ENCODE measurements at places on chromosomes 3 and 15.

GRCh38 chr3:126326629-126327028 lies 30.6 kb downstream of the KLF15 start:
- no peak for DNase-seq

DNA sequence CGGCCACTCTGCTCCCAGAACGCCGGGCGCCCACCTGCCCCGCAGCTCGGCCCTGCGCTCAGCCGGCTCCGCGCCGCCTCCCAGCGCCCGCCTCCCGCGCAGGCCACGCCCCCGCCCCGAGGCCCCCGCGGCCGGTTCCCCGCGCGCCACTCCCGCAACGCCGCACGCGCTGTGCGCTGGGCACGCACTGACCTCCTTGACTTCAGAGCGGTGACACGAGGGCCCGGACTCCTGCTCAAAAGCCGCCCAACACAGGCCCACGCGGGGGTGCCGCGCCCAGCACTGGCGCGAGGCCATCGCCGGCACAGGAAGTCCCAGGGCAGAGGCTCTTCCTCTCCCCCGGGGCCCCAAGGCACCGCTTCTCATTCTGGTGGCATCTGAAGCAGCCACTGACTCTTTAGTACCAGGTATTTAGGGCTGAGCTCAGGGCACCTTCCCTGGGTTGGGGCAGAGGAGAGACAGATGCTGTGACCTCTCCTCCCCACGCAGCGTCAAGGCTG lies 12.4 kb downstream of the TNK2 start:
- DNase-seq = peak; percentile 47

GRCh38 chr3:129985113-129985512 lies 10.6 kb downstream of the TRH start:
- DNase-seq = no peak

- no peak for DNase-seq
Observed at GRCh38 chr15:27084844-27085243, 113.9 kb downstream of the GABRG3 start.

DNA sequence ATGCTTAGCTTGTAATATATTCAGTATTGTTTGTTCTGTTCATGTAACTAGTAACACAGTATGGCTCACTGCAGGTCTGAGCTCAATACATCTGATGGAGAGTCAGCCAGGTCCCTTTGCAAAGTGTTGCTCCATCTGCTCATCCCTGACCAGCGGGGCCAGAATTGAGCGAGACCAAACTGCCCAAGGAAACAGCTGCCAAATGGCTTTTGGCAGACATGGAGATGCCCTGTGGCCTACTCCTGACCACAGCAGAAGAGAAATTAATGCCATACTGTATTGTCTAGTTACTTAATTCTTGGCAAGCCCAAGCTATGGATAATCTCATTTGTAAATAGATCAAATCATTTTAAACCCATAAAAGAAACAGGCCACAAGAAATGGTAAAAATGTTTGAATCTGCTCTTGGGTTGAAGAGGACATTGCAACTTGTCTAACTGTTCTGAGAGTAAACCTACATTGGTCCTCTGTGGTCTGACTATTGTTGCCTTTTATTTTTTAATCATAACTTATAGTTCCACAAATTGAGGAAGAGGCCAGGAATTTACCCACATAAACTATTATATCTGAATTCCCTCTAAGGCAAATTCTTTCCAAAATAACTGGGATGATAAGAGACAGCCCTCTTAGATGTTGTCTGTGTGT lies 209.5 kb downstream of the EBLN2 start:
- DNase-seq = no peak

DNA sequence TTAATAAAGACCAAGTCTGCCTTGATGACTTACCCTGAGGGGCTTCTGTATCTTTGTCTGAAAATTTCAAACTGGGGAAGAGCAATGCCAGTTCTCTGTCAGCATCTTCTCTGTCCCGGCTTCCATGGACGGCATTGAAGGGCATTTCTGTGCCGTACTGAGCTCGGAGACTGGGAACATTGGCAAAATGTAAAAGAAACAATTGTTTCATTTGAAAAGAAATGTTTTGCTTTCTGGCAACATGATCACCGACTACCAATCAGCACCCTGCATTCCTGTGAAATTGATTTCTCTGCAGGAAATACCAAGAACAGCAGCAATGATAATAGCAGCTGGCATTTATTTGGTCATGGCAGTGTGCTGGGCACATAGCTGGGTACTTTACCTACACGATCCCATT lies 26.2 kb downstream of the NME9 start:
- no peak for DNase-seq

Data from activated T-helper 9 cell treated with anti-CD3 and anti-CD28 coated beads, Interleukin-2, amount 50 U/mL, for 16 hours (primary cell).